SK-N-SH (cell line): ENCODE measurements at places on chromosomes 7 and 10. TPM values are rescaled to one million over a fixed set of nuclear protein-coding genes. Genes with fewer than 3 reads are reported as not detected.

The KEL gene
- polyA plus RNA-seq, result 0.05 and 0.18 TPM in 2 replicates

- no peaks in the 10 kb centered on the region for H3K27me3 ChIP-seq
- no peak overlapping the region for H3K4me3 ChIP-seq
- no peaks in the 10 kb centered on the region; the same call in 1 of the 2 replicates for H3K4me1 ChIP-seq
- no peak overlapping the region for H3K27ac ChIP-seq
- no peaks in the 10 kb centered on the region for H3K36me3 ChIP-seq
Observed at GRCh38 chr10:11538834-11539190, 72.6 kb downstream of the USP6NL start.

The CDC14C gene
- not detected in 2 replicates for polyA plus RNA-seq

DNA sequence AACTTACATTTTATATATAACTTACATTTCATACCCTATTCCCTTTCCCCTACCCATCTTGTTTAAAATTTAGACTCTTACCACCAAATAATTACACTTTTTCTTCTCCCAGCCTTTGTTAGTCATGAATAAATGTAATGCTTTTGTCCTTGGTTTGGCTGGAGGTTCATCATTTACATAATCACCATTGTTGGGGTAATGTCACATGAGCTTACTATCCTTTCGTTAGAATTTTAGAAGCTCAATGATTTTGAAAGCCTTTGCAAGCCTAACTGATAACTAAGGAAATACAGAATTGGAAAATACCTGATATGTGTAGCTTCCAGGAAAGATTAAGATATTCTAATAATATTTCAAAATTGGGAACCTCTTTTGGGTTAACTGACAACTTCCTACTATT lies 171.7 kb downstream of the PLXDC2 start:
- H3K36me3 ChIP-seq, result no peaks in the 10 kb centered on the region
- no peak overlapping the region for H3K27ac ChIP-seq
- no peaks in the 10 kb centered on the region for H3K27me3 ChIP-seq
- H3K4me3 ChIP-seq, result no peak overlapping the region
- DNase-seq, result no peak
- H3K4me1 ChIP-seq, result no peaks in the 10 kb centered on the region; the same call in 1 of the 2 replicates

- no peaks in the 10 kb centered on the region for H3K27me3 ChIP-seq
- H3K36me3 ChIP-seq, result no peaks in the 10 kb centered on the region
- peaks cover 2% of the 10 kb centered on the region; the same call in 1 of the 2 replicates for H3K4me1 ChIP-seq
- DNase-seq, result no peak
- H3K4me3 ChIP-seq, result no peak overlapping the region
- no peak overlapping the region for H3K27ac ChIP-seq
Observed at GRCh38 chr7:102147008-102147407, 139.7 kb upstream of the SH2B2 start.

DNA sequence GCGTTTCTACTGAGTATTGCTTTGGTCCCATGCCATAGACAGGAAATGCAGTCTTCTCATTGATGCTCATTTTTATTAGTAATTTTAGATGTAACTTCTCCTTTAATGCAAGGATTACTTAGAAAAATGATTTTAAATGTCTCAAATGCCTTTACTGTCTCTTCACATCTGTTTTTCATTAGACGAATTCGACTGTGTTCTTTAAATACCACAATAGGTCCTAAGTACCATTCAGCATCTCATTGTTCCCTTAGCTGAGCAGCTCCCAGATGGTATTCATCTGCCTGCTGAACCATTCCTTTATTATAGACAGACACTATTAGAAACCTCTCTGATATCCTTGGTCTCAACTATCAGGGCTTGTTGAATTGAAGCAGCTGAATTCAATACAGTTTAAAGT lies 113.6 kb downstream of the LSMEM1 start:
- no peak overlapping the region for H3K4me3 ChIP-seq
- no peaks in the 10 kb centered on the region for H3K27me3 ChIP-seq
- no peaks in the 10 kb centered on the region for H3K36me3 ChIP-seq
- H3K27ac ChIP-seq, result peak overlapping the region; percentile 83; the same call in 1 of the 2 replicates
- no peaks in the 10 kb centered on the region for H3K4me1 ChIP-seq

DNA sequence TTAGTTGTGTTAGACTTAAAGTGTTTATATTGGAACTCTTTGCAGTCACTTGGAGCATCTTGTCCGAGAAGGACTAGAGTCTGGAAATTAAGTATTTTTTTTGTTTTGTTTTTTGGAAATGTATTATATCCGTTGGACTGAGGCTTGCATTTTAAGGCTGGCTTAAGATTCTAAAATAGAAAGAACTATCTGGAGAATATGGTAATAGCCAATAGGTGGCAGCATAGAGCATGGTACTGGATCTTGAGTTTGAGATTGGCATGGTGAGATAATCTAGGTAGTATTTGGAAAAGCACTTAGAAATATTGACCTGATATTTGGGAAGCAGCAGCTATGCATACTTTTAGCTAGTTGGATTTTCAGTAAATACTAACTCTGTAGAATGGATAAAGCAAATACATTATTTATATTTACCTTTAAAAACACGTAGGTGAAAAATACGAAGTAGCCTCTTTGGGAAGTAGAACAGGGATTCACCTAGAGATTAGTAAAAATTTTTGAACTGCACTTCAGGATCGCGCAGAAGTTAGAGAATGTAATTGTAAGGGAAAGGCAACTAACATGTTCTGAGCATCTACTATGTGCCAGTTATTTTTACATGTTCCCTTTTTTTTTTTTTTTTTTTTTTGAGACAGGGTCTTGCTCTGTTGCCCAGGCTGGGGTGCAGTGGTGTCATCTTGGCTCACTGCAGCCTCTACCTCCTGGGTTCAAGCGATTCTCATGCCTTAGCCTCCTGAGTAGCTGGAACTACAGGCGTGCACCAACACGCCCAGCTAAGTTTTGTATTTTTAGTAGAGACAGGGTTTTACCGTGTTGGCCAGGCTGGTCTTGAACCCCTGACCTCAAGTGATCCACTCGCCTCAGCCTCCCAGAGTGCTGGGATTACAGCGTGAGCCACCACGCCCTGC lies 78.6 kb downstream of the LCOR start:
- H3K27me3 ChIP-seq, result no peaks in the 10 kb centered on the region
- H3K4me3 ChIP-seq, result no peak overlapping the region; the same call in 1 of the 2 replicates
- H3K27ac ChIP-seq, result no peak overlapping the region
- DNase-seq, result peak; percentile 56
- H3K36me3 ChIP-seq, result peaks cover 15% of the 10 kb centered on the region

- H3K27ac ChIP-seq, result no peak overlapping the region
- no peak overlapping the region for H3K4me3 ChIP-seq
- H3K4me1 ChIP-seq, result no peaks in the 10 kb centered on the region
- no peaks in the 10 kb centered on the region for H3K36me3 ChIP-seq
- no peaks in the 10 kb centered on the region for H3K27me3 ChIP-seq
Observed at GRCh38 chr10:105950410-105950809, 1214.1 kb downstream of the SORCS1 start.

- H3K4me1 ChIP-seq, result no peaks in the 10 kb centered on the region; the same call in 1 of the 2 replicates
- H3K27me3 ChIP-seq, result no peaks in the 10 kb centered on the region
- no peak overlapping the region for H3K27ac ChIP-seq
- H3K4me3 ChIP-seq, result no peak overlapping the region
- no peak for DNase-seq
Observed at GRCh38 chr10:20034732-20035131, 218.5 kb downstream of the PLXDC2 start.

DNA sequence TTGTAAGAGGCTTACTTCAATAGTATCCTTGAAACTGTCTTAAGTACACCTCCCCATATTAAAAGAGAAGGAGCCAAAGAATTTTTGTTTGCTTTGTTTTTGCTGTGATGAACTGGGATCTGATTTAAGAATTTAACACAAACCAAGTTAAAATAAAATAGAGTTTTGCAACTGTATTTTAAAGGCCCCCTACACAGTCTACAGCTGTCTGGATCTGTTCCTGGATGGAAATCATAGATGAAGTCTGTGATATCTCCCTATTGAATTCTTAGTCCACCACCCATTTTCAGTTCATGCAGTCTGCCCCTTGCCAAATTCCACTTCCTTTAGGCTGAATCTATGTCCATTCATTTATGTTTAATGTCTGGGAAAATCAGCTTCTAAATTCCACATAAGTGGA lies 169.8 kb upstream of the MEOX2 start:
- H3K27me3 ChIP-seq, result no peaks in the 10 kb centered on the region
- no peaks in the 10 kb centered on the region for H3K36me3 ChIP-seq
- no peak overlapping the region for H3K4me3 ChIP-seq
- no peak overlapping the region for H3K27ac ChIP-seq
- DNase-seq, result no peak

The C10orf90 gene
- 0.10 and 0.21 TPM in 2 replicates for polyA plus RNA-seq

The ITPRIP gene
- polyA plus RNA-seq, result 20.2 and 22.1 TPM in 2 replicates

GRCh38 chr10:124518366-124518765 lies 56.7 kb downstream of the LHPP start:
- no peaks in the 10 kb centered on the region; the same call in 1 of the 2 replicates for H3K4me1 ChIP-seq
- no peak for DNase-seq
- H3K4me3 ChIP-seq, result no peak overlapping the region
- H3K36me3 ChIP-seq, result no peaks in the 10 kb centered on the region
- H3K27me3 ChIP-seq, result no peaks in the 10 kb centered on the region
- no peak overlapping the region for H3K27ac ChIP-seq

GRCh38 chr10:26544932-26545331 lies 106.8 kb downstream of the APBB1IP start:
- no peak for DNase-seq
- no peaks in the 10 kb centered on the region for H3K4me1 ChIP-seq
- no peak overlapping the region for H3K4me3 ChIP-seq
- H3K36me3 ChIP-seq, result no peaks in the 10 kb centered on the region

DNA sequence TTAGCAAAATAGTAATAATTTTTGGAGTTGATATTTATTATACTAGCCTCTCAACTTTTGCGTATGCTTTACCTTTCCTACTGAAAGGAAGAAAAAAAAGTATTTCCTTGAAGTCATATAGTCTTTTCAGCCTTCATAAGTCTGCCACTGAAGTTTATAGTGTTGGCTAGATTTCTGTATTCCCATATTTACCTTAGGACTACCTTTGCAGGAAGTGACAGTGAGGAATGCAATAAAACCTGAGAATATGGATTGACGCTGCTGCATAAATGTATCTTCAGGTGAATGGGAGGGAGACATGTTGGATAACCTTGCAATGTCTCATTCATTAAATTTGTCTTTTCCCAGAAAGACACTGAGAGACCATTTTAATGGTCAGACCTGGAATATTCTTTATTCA lies 6.6 kb upstream of the LRRTM3 start:
- no peaks in the 10 kb centered on the region for H3K4me1 ChIP-seq
- H3K36me3 ChIP-seq, result no peaks in the 10 kb centered on the region
- no peak overlapping the region for H3K4me3 ChIP-seq
- no peak overlapping the region for H3K27ac ChIP-seq

- no peak overlapping the region for H3K27ac ChIP-seq
- H3K4me1 ChIP-seq, result no peaks in the 10 kb centered on the region; the same call in 1 of the 2 replicates
- no peaks in the 10 kb centered on the region for H3K36me3 ChIP-seq
- H3K4me3 ChIP-seq, result no peak overlapping the region
Observed at GRCh38 chr7:149804106-149804505, 30.7 kb upstream of the ZNF467 start.

DNA sequence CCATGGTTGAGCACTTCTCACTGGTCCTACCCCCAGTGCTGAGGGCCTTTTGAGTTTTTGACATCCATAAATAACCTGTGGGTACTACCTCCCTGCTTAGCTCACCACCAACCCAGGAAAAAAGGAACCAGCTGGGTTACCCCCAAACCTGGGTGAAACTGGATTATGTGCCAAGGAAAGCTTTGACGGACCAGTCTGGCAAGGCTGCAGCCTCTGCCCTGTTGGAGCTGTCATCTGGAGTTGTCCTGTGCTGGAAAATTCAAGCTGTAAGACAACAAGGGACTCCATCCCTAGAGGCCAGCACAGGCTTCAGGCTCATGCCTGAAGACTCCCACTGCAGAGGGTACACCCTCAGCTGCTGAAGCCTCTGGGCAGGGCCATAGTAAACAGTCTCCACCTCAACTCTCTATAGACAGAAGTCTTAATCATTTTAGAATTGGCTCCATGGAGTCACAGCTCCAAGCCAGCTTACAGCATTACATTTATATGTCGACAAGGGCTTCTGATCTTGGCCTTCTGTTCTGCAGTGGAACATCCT lies 115.5 kb upstream of the AFAP1L2 start:
- no peaks in the 10 kb centered on the region for H3K27me3 ChIP-seq
- no peak overlapping the region for H3K4me3 ChIP-seq
- H3K4me1 ChIP-seq, result no peaks in the 10 kb centered on the region
- DNase-seq, result no peak
- H3K36me3 ChIP-seq, result no peaks in the 10 kb centered on the region

GRCh38 chr10:11982253-11982652 lies 60.4 kb downstream of the UPF2 start:
- no peak overlapping the region for H3K4me3 ChIP-seq
- no peak overlapping the region for H3K27ac ChIP-seq
- no peak for DNase-seq

The POLR2J3 gene
- polyA plus RNA-seq, result 47.8 and 57.6 TPM in 2 replicates

GRCh38 chr7:76193466-76193865 lies 8.2 kb upstream of the SRRM3 start:
- no peak overlapping the region for H3K4me3 ChIP-seq
- H3K27me3 ChIP-seq, result peaks cover 4% of the 10 kb centered on the region; the same call in 1 of the 2 replicates
- no peaks in the 10 kb centered on the region for H3K4me1 ChIP-seq
- no peaks in the 10 kb centered on the region for H3K36me3 ChIP-seq

- DNase-seq, result no peak
- H3K36me3 ChIP-seq, result no peaks in the 10 kb centered on the region
- peaks cover 14% of the 10 kb centered on the region; the same call in 1 of the 2 replicates for H3K4me1 ChIP-seq
- peaks cover 16% of the 10 kb centered on the region for H3K27me3 ChIP-seq
- H3K27ac ChIP-seq, result no peak overlapping the region
Observed at GRCh38 chr7:124769136-124769535, 3.5 kb upstream of the GPR37 start.

The GPR158 gene
- not detected in 2 replicates for polyA plus RNA-seq

DNA sequence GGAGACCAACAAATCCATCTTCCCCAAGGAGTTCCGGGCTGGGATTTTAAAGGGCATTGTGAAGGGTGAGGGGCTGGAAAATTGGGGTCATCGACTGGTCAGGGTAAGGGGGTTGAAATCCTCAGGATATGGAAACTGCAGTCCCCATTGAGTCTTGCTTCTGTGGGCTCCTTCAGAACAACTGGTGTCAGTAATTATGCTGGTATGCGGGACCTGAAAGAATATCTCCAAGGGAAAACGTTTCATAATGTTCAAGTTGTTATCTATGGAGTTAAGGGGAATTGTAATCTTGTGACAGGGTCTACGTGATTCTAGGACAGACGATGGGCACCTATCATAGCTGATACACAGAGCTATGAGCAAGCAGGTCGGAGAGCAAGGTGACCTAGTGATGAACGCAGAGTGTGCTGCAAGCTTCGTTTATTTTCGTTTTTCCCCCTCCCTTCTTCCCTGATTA lies 494 bp upstream of the RHBDD2 start:
- H3K4me3 ChIP-seq, result peak overlapping the region; percentile 27; the same call in 1 of the 2 replicates
- DNase-seq, result peak; percentile 32
- peaks cover 25% of the 10 kb centered on the region for H3K36me3 ChIP-seq
- peaks cover 6% of the 10 kb centered on the region; the same call in 1 of the 2 replicates for H3K4me1 ChIP-seq
- no peaks in the 10 kb centered on the region for H3K27me3 ChIP-seq

GRCh38 chr10:124222318-124222987 lies 129.1 kb upstream of the CHST15 start:
- H3K4me1 ChIP-seq, result no peaks in the 10 kb centered on the region
- H3K36me3 ChIP-seq, result no peaks in the 10 kb centered on the region
- no peak overlapping the region for H3K4me3 ChIP-seq
- H3K27me3 ChIP-seq, result no peaks in the 10 kb centered on the region
- H3K27ac ChIP-seq, result no peak overlapping the region

GRCh38 chr7:116859323-116859722 lies 3.1 kb upstream of the CAPZA2 start:
- H3K27me3 ChIP-seq, result peaks cover 15% of the 10 kb centered on the region
- H3K36me3 ChIP-seq, result no peaks in the 10 kb centered on the region
- no peak overlapping the region for H3K27ac ChIP-seq

- no peak overlapping the region for H3K27ac ChIP-seq
- no peaks in the 10 kb centered on the region for H3K27me3 ChIP-seq
- no peaks in the 10 kb centered on the region for H3K4me1 ChIP-seq
- DNase-seq, result no peak
Observed at GRCh38 chr10:11715815-11716494, 26.2 kb upstream of the ECHDC3 start.

The MYL10 gene
- polyA plus RNA-seq, result not detected in 2 replicates
